Frontal cortex (tissue), 4 donors: ENCODE measurements at places on chromosomes 11 and 22. TPM values are rescaled to one million over a fixed set of nuclear protein-coding genes. Genes with fewer than 3 reads are reported as not detected.

GRCh38 chr11:117627259-117627658 lies 169.8 kb downstream of the DSCAML1 start:
- no peak for DNase-seq

DNA sequence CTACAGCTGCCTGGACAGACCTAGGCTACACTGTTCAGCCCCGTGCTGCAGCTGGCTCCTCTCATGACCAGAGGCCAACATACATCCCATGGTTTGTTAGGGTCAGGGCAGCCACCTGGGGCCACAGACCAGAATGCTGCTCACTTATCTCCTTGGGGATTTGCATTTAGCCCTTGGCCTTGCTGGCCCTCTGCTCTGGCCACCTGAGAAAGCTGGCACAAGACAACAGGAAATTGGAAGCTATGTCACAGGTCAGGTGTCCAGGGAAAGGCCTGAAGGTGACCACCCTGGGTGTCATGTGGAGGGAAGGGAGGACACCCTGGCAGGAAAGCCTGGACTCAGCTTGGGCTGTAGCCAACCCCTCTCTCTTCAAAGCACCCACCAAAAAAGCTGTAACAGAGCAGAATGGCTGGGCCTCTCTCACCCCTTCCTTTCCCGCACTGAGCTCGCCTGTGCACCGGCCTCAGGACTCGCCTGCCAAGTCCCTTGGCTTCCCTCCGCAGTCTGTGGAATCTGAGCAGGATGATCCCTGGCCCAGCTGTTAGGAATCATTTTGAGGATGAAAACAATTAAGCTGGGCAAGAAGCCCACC lies 86.3 kb downstream of the SNX19 start:
- DNase-seq = no peak

- no peak for DNase-seq
Measured at GRCh38 chr11:8273287-8273686, 9.6 kb upstream of the LMO1 start.

DNA sequence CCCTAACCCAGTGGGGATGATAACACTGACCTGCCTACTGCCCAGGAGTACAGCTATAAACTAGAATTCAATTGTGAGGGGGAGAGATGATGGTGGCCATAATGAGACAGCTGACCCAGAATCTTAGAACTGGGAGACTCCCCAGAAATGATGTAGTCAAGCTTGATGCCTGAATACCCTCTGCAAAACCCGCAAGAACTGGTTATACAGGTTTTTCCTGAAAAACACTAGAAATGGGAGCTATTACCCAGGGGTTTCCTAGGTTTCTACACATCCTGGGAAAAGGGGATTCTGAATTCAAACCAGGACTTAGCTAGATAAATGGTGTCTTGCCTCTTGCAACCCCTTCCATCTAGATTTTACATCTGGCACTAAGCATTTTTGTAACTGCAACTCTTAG lies 113.8 kb upstream of the NARS2 start:
- DNase-seq = no peak

- no peak for DNase-seq
Measured at GRCh38 chr22:45319324-45319685, 9.6 kb downstream of the FAM118A start.

DNA sequence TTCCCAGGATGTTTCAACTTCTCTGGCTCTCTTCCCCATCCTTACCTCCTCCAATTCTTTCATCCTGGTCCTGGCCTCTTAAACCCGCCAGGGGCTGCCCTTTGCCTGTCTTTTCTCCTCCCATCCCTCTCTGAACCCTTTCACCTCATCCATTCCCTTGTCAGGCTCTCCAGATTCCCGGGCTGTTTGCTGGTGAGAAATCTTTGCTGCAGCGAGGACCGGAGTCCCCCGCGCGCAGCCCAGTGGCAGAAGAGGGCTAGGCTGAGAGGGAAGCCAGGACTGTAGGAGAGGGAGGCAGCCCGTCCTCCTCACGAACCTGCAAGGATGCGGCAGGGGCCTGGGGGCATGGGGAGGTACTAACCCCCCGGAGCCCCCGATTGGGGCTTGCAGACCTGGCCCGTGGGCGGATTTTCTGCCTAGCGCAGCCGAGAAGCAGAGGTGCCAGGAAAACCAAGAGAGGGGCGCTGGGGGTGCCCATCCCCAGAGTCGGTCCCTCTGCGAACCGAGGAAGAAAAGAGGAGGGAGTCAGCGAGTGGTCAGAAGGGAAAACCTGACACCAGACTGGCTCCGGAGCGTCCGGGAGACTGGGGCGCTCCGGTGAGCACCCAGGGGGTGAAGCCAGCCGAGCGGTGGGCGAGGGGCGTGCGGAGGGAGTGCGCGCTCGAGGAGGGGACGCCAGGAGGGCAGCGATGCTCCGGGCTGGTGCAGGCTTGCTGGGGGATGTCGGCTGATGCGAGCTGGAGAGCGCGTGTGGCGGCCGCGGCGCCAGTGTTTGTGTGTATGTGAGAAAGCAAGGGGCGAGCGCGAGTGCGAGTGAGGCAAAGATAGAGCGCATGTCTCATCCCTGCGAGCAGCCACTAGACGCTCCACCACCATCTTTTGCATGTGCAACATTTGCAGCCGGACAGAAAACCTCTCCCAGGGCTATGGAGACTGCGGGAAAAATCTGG lies at the start of gene GRIA4:
Gene GRIA4, plus strand, starts transcription at position 242 of the 950 bp plus-strand sequence. CDS start 925 bp downstream, outside the sequence.
- DNase-seq = peak; percentile 16

- no peak for DNase-seq
Measured at GRCh38 chr11:61774411-61774810, 18.0 kb downstream of the TMEM258 start.

DNA sequence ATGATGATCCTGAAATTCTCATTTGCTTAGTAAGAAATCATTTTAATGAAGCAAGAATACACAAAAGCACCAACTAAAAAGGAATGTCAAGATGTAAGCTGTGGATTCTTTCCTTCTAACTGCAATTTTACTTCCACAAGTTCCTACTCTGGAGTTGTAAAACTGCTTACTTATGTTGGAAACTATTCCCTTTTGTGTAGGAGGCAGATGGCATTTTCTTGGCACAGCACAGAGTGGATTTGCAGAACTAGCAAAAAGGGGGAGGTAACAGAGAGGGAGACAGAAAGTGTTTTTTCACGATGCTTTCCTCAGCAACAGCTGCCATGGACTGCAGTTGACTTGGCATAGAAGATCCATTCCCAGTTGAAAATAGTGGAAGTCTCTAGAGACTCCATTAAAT lies 1112.0 kb upstream of the RAG2 start:
- no peak for DNase-seq

DNA sequence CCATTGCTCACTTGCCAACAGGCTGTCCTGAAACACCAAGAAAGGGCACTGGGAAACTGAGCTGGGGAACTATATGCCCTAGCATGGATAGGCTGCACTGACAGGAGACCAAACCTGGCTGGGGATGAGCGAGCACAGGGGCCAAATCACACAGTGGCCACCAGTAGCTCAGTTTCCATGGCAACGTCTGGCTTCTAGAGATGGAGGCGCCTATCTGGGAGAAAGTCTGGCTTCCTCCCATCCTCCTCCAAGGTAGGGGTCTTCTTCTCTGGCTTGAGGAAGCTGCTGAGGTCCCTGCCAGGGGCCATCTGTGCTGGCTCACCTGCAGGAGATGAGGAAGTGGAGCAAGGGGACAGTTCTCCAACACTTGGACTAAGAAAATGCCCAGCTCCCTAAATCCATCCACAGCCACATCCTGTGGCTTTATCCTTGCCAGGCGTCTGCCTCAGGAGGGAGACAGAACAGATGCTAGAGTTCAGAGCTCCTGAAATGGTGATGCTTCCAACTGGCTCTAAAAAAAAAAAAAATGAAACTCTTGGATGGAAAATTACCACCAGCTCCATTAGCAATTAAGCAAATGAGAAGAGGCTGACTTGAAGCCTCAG lies 48.3 kb downstream of the SYT13 start:
- no peak for DNase-seq

DNA sequence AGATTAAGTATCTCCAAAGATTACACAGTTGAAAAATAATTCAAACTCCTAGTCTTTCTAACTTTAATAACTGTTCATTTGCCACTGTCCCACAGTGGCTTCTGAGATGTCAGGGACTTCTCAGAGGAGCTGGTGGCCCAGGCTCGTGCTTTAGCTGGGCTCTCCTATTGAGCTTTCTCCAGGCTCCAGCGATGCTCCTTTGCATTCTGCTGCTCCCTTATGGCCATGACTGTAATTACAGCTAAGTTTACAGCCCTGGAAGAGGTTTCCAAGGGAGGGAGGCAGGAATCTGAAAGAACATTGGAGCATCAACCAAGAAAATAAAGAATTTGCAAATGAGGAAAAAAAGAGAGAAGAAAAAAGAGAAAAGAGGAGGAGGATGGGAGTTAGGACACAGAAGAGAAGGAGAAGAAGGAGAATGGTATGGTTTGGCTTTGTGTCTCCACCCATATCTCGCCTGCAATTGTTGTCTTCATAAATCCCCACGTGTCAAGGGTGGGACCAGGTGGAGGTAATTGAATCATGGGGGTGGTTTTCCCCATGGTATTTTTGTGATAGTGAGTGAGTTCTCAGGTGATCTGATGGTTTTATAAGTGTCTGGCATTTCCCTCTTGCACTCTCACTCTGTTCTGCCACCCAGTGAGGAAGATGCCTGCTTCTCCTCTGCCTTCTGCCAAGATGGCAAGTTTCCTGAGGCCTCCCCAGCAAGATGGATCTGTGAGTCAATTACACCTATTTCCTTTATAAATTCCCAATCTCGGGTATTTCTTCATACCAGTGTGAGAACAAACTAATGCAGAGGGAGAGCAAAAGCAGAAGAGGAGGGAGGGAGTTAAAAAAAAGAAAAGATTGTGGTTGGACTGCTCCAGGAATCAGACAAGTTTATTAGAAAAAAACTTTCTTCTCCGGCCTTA lies 857.0 kb downstream of the KCNA4 start:
- DNase-seq = peak; percentile 2

- DNase-seq = no peak
Measured at GRCh38 chr11:61153593-61154095, 7.6 kb downstream of the VPS37C start.

- no peak for DNase-seq
Measured at GRCh38 chr11:132564091-132564885, 968.0 kb downstream of the OPCML start.

- no peak for DNase-seq
Measured at GRCh38 chr22:41542224-41542623, 2.0 kb downstream of the POLR3H start.

GRCh38 chr11:107696140-107696539 lies 15.7 kb downstream of the SLN start:
- no peak for DNase-seq

Gene MPZL3
- 2.4 TPM for total RNA-seq

Gene KCNJ5
- 0.82 TPM for total RNA-seq

Gene TRIM66
- 2.9 TPM for total RNA-seq

Gene MS4A4A
- 2.0 TPM for total RNA-seq

Gene ELFN2
- 7.7 TPM for total RNA-seq

Gene DSCAML1
- 6.1 TPM for total RNA-seq

Gene SEC14L3
- total RNA-seq = not detected
